ENCODE measurements at places on chromosomes 12 and 14.

DNA sequence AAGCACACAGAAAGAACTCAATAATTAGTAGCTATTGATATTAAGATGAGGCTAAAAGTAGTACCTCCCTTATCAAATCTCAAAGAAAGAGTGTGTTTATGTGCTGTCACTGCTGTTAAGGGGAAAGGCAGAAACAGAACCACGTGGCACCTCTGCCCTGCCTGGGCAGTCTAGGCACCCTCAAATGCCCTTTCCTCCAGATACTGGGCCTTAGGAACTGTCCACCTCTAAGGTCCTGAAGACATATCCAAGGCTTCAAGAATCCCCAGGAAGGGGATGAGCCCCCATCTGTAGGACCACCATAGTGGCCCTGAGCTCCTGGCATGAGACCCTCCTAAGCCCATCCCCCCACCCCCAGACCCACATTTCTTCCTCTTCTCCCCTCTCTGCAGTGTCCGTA, 29.1 kb downstream of the NGB start:
- DNase-seq: no peak

DNA sequence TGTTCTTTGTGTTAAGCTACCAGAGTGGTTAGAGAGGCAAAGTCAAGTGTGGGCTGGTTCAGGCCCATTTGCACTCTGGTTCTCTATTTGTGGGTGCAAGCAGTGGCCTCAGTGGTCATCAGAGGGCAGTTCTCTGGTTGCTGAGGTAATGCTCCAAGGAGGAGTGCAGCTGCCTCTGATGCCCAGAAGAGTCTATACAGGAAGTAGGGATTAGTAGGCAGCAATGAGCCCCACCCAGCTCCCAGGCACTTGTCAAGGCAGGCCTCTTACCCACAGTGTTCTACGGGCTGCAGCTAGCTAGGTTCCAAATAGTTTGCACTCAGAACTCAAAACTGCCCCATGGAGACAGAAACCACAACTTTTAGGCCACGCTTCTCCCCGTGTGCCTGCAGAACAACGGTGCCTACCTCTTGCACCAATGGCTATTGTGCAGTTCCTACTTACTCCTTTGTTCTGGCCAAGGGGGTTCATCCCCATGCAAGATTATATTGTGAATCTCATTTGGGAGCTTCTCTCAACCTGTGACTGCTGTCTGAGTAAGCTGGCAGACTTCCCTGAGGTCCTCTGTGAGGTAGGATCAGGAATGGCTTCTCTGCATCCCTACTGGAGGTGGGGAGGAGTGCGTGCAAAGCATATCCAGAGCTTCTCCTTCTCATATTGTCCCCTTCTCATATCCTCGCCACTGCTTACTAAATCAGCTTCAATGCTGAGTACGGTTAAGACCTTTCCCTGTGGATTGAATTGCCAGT, 410.3 kb upstream of the LMO3 start:
- DNase-seq: no peak

DNA sequence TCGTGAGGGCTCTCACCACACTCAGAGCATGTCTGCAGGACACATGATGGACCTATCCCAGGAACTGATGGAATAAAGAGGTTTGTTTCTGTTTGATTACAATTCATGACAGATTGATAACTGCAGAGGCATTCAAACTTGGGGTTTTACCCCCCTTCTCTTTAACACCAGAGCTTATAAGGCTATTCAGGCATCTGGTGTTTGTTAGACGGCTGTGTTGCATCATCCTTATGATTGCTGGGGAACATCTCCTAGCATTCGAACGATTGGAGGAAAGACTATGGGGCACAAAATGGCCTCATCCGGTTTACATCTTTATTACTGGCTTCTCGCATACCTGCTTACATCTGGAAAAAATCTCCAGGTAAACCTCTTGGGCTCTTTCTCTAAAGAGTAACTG, 191.8 kb downstream of the MSRB3 start:
- no peak for DNase-seq

DNA sequence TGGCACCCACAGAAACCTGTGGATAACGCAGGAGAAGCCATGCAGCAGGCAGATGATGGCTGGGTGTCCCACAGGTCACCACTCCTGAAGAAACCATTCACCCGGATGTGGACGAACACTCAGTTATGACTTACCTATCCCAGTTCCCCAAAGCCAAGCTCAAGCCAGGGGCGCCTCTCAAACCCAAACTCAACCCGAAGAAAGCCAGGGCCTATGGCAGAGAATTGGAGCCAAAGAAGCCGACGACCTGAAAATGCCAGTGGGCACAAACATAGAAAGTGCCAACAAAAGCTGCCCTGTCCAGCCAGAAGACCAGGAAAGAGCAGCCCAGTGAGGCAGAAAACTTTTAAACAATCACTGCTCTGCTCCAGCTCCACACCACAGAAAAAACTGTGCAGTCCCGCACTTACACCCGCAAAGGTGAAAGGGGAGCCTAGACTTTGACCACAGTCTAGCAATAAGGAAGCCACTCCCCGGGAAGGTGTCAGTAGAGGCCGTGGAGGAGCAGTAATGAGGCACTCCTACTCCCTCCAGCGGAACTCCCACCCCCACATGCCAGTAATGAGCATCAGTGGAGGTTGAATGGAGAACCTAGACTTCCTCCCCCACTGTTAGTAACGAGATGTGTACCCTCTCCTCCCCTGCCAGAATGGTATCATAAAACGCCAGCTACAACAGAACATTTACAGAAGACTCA, 6.0 kb upstream of the ACVRL1 start:
- peak; percentile 78 for DNase-seq

DNA sequence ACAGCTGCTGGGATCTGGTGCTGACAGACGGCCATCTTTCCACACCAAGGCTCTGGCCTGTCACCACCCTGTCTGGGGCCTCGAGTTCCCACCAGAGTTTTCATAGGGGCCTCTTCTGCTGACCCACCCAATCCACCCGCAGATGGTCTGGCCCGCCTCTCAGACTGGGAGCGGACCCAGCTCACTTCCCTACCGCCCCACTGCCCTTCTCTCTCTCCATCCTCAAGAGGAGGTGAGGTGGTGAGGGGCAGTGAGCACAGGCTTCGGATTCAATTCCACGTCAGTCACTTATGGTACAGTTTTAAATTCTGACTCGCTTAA, 12.3 kb upstream of the RPS6KL1 start:
- DNase-seq: no peak

DNA sequence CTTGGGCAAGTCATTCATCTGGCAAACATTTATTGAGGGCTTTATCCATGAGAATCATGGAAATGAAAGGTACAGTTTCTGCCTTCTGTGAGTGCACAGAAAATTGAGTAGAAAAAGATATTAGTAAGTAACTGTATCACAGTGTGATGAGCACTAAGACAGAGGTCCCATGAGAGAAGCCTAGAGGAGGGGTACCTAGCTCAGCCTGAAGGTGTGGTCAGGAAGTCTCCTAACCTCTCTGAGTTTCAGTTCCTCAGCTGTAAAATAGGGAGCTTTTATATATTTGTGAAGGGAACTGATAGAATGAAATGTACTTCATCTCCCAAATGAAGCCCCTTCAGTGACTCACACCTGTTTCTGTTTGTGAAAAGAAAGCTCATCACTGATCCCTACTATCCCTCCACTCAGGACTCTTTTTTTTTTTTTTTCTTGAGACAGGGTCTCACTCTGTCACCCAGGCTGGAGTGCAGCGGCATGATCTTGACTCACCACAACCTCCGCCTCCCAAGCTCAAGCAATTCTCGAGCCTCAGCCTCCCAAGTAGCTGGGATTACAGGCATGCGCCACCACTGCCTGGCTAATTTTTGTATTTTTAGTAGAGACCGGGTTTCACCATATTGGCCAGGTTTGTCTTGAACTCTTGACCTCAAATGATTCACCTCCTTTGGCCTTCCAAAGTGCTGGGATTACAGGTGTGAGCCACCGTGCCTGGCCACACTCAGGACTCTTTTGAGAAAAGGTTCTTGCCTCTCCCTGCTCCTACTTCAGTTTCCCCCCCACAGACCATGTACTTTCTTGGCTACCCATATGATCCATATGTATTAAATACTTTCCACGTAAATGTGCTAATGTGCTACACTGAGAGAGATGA, 93.7 kb upstream of the FUT8 start:
- no peak for DNase-seq

DNA sequence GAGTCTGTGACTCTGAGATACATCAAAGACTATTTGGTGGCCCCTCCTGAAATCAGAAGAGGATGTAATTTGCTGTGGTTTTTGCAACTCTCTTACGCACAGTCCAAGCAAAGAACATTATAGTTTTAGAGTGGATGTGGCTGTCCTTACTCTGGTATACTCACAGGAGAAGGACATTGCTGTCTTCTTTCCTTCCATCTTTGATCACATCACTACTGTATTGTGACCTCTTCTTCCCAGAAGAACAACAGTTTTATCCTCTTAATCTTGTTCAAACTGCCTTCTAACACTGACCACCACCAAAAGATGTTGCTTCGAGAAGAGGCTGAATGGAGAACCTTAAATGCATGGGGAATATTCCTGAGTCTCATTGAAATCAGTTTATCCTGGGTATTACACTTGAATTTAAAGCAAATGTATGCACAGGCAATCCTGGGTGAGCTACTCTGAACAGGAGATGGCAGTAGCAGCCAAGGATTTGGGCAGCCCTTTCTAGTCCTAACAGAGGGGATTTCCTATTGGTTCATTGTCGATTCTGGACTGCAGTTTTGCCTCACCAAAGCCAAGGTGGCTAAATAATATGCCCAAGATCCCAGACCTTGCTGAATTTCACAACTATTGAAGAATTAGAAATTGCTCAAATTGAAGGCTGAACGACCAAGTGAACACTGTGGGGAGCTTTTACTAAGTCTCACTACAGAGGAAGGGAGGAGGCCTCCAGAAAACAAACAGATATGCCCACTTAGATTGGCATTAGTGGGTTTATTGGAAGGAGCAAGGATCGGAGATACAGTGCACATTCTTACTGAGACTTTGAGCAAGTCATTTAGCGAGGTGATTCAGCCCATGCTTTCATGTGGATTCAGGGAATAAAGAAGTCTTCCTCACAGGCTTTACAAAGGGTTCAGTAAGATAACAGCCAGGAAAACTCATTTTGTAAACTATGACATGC, 282.8 kb downstream of the PAWR start:
- peak; percentile 78 for DNase-seq

DNA sequence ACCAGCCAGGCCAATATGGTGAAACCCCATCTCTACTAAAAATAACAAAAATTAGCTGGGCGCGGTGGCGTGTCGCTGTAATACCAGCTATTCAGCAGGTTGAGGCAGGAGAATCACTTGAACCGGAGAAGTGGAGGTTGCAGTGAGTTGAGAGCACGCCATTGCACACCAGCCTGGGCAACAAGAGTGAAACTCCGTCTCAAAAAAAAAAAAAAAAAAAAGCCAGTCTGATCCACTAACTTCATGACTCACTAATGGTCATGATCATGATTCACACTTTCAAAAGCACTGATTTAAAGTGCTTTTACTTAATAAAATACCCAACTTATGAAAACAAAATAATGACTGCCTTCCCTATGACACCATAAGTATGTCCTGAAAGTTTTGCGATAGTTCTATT, 38.4 kb upstream of the CPM start:
- DNase-seq: no peak

- DNase-seq: no peak
Observed at GRCh38 chr14:76237349-76237990, 85.7 kb downstream of the GPATCH2L start.

- no peak for DNase-seq
Observed at GRCh38 chr14:54170301-54170700, 213.7 kb upstream of the BMP4 start.

DNA sequence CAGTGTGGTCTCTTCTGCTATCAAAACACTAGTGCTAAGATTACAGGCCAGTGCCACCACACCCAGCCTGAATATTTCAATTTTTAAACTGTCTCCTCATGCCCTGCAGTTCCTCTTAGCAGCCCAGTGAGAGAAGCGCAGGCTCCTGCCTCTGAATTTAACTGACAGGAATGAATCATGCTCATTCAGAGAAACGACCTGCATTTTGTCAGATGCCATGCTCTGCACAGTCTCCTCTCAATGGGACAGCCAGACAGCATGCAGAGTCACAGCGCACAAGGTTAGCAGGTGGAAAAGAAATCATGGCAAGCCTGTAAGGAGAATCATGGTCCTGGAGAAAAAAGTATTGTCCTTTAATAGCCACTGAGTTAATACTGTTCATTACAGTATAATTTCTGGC, 691.0 kb upstream of the SEL1L start:
- DNase-seq: no peak

- DNase-seq: no peak
Observed at GRCh38 chr14:47651337-47651736, 24.1 kb downstream of the MDGA2 start.

DNA sequence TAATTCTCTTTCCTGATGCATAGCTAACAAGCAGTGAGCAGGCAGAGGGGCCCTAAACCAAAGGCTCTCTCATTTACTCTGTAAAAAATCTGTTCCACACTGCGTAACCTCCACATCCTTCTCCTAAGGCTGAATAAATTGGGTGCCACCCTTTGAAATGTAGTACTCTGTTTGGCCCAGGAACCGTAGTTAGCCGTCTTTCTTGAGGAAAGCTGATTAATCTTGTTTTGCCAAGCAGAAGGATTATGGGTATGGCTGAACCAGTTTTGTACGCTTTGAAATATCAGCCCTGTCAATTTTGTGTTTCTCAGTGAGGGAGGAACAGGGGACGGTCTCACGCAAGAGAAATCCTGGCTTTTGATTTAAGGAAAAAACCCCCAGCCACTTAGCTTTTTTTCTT, 19.7 kb downstream of the EML1 start:
- no peak for DNase-seq
